ENCODE measurements at places on chromosomes 12 and 14. TPM values are rescaled to one million over a fixed set of nuclear protein-coding genes. Genes with fewer than 3 reads are reported as not detected.
A peak's percentile ranks its signal among the peaks of the same experiment; 100 is the strongest.

Gene PALS1
- total RNA-seq, result 22.3 TPM

- no peaks in the 10 kb centered on the region for H3K27me3 ChIP-seq
- peak overlapping the region; percentile 89 for H3K27ac ChIP-seq
These were observed 16.8 kb downstream of the ATP5MC2 start for GRCh38 chr12:53659011-53659551.

- no peak for DNase-seq
- no peaks in the 10 kb centered on the region for H3K36me3 ChIP-seq
- no peaks in the 10 kb centered on the region for H3K4me1 ChIP-seq
- no peak overlapping the region for H3K4me3 ChIP-seq
These were observed 250.5 kb upstream of the PWP1 start for GRCh38 chr12:107435072-107435471.

DNA sequence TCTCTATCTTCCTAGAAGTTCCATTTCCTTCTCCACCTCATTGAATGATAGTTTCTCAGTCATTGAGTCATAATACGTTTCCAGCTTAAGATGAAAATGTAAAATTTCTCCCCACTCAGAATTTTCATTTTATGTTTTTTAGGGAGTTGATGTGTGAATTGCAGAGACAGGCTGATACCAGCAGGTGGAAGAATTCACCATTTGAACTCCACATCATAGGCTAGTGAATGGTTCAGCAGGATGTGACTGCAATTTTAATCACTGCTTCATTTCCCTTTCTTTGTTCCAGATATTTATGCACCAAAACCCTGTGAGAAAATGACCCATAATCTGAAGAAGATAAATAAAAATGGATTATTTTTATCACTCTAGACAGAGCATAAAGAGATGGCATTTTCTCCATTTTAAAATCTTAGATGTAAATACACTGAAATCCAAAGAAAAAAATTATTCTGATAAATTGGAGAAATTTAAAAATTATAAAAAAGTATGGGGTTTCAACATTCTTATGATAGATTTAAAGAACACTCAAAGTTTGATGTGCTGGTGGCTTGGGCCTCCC lies 10.6 kb upstream of the PYGL start:
- H3K36me3 ChIP-seq, result no peaks in the 10 kb centered on the region
- no peak overlapping the region for H3K4me3 ChIP-seq
- H3K27me3 ChIP-seq, result no peaks in the 10 kb centered on the region
- DNase-seq, result no peak
- no peak overlapping the region for H3K27ac ChIP-seq
- H3K4me1 ChIP-seq, result no peaks in the 10 kb centered on the region

DNA sequence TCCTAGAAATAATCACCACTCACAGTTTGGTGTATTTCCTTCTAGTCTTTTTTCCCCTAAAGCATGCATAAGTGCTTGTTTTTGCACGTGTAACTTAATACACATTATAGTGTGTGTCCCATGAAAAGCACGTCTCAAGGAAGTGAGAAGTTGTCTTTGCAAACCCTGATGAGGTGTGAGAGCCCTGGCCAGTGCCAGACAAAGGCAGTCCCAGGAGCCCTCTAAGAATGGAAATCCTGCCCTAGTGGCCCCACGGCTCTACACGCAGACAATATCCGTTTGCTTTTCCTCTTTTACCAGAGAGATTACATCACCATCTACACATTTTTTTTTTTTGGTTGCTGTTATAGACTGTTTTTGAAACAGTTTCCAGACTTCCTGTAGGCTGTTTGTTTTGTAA lies 85.5 kb upstream of the FZD10 start:
- no peak for DNase-seq
- H3K4me3 ChIP-seq, result no peak overlapping the region
- H3K27ac ChIP-seq, result no peak overlapping the region
- no peaks in the 10 kb centered on the region for H3K27me3 ChIP-seq
- H3K36me3 ChIP-seq, result no peaks in the 10 kb centered on the region

GRCh38 chr12:88945051-88945732 lies 364.9 kb upstream of the KITLG start:
- no peak overlapping the region for H3K4me3 ChIP-seq
- no peaks in the 10 kb centered on the region for H3K36me3 ChIP-seq
- H3K27ac ChIP-seq, result no peak overlapping the region
- H3K27me3 ChIP-seq, result no peaks in the 10 kb centered on the region
- DNase-seq, result no peak
- no peaks in the 10 kb centered on the region for H3K4me1 ChIP-seq

DNA sequence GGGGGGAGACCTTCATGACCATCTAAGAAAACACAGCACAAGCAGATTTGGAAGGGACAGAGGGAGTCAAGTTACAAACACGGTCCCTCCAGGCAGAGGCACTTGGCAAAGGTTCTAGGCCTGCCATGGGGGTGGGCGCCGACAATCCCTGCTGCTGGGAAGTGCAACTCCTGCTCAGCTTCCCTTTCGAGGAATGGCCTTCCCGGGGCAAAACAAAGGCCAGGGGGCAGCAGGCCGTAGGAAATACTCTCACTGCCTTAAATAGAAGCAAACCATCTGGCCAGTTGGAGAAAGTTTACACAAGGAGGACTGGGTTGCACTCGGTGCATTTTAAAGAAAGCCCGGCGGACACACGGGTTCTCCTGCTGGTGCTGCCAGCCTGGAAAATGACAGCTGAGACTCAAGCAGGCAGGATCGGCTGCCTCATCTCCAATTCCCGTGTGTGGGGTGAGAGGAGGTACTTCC lies 65.8 kb downstream of the ITPK1 start:
- no peak overlapping the region for H3K4me3 ChIP-seq
- peak overlapping the region; percentile 50 for H3K27ac ChIP-seq
- no peaks in the 10 kb centered on the region for H3K36me3 ChIP-seq
- DNase-seq, result peak; percentile 54
- H3K4me1 ChIP-seq, result peaks cover 19% of the 10 kb centered on the region
- no peaks in the 10 kb centered on the region for H3K27me3 ChIP-seq

All from prostate gland (tissue), 2 donors.